Mucosa of gallbladder (tissue), 1 donor: ENCODE measurements at places on chromosomes 13 and 19.
A peak's percentile ranks its signal among the peaks of the same experiment; 100 is the strongest.

- DNase-seq: no peak
Measured at GRCh38 chr13:38866649-38867048, 124.0 kb downstream of the STOML3 start.

DNA sequence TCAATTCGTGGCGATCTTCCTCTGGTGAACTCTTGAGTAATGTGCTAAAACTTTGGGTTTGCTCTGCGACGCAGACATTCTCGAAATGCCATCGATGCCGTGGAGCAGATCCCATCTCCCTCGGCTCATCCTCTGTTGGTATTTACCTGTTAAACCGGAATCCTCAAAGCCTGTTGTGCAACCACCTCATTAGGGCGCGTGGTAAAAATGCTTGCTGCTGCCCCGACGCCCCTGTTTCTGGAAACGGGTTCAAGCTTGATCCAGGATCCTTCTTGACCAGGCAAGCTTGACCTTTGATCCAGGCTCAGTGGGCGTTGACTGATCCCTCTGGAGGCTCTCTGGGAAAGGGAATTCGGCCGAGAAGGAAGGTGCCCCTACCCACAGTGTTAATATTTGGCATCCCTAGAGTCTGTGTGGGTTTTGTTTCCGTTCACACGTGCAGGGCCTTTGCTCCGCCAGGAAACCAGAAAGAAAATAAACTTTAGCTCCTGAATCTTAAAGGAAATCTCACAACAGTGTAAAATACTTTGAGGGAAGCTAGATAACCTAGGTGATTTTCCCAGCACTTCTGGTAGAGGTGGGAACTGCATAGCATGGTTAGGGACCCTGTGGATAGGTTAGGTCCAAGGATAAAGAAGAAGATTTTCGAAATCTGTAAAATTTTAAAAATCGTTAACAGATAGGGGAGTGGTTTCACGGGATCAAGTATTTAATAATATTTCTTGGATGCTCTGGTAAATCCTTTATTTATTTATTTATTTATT, 1.1 kb downstream of the LSM14A start:
- DNase-seq: peak; percentile 40

GRCh38 chr19:21023901-21024300, 3.4 kb downstream of the ZNF430 start:
- no peak for DNase-seq

- no peak for DNase-seq
Measured at GRCh38 chr13:112849500-112849899, 119.5 kb upstream of the MCF2L start.

- no peak for DNase-seq
Measured at GRCh38 chr13:32126278-32126677, 94.7 kb downstream of the FRY start.

- DNase-seq: peak; percentile 74
Measured at GRCh38 chr19:4057931-4058692, 8.6 kb downstream of the ZBTB7A start.

DNA sequence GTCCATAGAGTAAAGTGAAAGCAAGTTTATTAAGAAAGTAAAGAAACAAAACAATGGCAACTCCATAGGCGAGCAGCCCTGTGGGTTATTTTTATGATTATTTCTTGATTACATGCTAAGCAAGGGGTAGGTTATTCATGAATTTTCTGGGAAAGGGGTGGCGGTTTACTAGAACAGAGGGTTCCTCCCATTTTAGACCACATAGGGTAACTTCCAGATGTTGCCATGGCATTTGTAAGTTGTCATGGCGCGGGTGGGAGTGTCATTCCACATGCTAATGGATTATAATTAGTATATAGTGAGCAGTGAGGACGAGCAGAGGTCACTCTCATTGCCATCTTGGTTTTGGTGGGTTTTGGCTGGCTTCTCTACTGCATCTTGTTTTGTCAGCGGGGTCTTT, 8.4 kb upstream of the DCUN1D2 start:
- no peak for DNase-seq
